Activated CD8-positive, alpha-beta memory T cell treated with anti-CD3 and anti-CD28 coated beads for 24 hours (primary cell): ENCODE measurements at places on chromosomes 11 and 22.
A peak's percentile ranks its signal among the peaks of the same experiment; 100 is the strongest.

DNA sequence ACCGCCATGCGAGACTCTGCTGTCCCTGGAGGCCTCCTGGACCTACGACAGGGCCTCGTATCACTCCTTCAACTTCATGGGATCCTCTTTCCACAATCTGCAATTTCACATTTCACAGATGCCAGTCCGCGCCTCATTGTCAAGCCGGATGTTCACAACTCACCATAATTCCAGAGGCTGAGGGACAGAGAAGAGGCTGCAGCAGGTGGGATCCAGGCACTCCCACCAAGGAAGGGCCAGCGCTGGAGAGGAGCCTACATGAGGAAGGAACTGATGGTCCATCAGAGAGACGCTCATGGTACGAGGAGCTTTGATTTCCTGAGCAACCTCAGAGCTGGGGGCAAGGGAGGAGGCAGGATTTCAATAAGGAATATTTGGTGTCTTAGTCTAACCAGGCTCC, 495.0 kb downstream of the BRD1 start:
- DNase-seq, result no peak

DNA sequence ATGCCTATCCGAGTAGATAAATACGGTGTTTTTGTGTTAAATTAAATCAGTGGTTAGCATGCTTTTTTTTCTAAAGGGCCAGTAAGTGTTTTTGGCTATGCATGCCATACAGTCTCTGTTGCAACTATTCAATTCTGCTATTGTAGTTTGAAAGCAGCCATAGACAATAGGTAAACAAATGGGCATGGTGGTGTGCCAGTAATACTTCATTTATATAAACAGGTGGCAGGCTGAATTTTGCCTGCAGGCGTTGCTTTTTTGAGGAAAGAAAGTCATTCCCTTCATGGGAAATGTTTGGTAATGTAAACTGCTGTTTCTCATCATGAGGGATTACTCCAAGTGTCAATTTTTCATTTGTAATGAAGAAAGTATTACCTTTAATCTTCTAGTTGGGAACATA, 106.5 kb downstream of the TMEM135 start:
- no peak for DNase-seq

DNA sequence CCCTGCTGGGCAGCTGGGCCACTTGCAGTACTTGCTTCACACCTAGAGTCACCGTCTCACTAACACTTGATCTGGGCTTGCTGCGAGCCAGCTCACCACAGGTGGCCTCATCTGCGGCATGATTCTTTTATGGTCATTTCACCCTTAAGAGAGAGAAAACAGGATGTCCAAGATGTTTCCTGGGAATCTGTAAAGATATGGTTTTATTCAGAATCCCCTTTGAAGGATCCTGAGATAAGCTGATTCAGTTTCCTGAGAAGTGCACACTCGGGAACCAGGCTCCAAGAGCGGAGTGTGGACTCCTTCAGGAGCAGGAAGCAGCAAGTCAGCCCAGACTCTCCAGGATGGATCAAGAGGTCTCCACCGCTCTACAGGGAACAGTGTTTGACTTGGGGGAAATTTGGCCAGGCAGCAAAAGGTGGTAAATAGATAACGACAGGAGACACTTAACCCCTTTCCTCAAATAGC, 21.8 kb upstream of the TP53AIP1 start:
- no peak for DNase-seq

DNA sequence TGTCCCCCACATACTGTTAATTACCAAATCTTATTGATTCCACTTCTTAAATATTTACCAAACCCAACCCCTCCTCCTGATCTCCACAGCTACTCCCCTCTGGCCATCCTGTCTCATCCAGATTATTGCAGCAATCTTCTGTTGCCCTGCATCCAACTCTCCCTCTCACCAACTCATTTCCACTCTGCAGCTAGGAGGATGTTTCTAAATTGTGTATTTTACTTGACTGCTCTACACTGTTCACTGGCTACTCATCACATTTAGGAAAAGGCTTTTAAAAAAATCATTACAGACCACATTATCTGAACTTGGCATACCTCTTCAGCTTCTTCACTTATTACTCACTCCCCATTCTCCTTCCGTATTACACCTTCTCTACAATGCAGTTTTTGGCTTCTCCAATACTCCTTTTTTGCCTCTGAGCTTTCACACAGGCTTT, 117.9 kb downstream of the ATG16L2 start:
- no peak for DNase-seq

GRCh38 chr11:72833811-72834493, 19.7 kb downstream of the ATG16L2 start:
- DNase-seq, result peak; percentile 56

DNA sequence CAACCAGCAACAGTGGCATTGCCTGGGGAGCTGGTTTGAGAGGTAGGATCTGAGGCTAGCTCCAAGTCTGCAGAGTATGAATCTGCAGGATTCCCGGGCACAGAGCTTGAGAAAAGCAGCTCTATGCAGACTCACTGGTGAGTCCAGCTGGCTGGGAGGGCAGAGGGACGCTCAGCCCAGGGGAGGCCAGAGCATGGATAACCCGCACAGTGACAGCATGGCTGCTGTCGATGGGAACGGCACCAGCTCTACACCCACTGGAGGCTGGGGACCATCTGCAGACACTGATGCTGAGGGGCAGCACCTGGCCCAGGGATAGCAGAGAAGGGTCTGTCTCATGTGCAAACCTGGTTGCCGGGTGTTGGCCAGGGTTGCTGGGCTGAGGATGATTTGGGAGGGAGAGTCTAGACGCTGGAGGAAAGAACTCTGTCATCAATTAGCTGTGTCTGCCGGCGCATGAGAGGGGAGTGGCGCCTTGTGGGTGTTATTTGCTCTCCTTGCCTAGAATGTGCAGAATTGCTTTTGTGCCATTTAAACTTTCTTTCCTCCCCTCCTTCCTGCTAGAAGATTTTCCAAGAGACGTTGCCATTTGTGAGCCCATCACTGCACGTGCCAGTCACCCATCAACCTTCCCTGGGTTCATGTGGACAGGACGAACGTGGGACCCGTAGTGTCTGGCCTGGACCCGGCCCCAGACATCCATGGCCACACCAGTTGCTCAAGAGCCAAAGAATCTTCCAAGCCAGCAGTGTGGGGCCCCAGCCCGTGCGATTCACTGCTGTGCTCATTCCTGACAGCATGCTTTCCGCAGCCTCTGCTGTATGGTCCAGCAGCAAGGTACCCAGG, 19.1 kb upstream of the LINC01488 start:
- no peak for DNase-seq

DNA sequence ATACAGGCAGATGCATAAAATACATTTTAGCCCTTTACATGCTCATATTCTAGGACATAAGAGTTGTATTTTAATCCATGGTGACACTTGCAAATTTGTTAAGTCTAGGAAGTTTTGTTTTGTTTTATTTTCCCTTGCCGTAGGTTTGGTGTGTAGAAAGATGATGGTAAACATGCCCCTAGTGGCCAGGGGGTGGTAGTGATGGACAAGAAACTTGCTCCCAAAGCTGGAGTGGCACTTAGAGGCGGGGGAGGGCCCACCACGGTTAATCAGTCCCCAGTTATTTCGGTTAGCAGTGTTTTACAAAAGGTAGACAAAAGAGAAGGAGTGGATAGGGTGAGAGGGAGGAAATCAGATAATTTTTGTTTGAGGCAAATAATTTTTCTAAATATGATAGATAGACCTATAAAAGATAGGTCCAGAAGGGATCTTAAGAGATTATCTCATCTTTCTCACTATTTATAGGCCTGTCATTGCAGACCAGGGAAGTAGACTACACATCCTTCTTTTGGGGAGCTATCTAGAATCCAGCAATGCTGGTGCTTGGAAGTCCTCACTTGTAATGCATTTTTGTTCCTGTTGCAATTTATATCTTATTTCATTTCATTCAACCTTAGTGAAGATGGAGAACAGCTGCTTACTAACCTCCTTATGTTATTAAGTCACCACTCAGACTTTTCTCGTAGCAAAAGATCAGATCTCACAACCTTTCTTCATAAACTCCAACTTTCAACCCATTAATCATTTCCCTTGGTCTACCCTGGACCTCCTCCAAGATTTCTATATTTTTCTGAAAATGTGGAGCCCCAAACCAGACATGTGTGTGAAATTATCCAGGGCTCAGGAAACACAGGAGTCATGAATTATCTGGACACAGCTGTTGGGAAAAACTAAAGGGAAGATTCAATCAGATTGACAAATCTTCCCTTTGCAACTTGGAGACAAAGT, 5.9 kb upstream of the BDNF start:
- DNase-seq, result no peak

DNA sequence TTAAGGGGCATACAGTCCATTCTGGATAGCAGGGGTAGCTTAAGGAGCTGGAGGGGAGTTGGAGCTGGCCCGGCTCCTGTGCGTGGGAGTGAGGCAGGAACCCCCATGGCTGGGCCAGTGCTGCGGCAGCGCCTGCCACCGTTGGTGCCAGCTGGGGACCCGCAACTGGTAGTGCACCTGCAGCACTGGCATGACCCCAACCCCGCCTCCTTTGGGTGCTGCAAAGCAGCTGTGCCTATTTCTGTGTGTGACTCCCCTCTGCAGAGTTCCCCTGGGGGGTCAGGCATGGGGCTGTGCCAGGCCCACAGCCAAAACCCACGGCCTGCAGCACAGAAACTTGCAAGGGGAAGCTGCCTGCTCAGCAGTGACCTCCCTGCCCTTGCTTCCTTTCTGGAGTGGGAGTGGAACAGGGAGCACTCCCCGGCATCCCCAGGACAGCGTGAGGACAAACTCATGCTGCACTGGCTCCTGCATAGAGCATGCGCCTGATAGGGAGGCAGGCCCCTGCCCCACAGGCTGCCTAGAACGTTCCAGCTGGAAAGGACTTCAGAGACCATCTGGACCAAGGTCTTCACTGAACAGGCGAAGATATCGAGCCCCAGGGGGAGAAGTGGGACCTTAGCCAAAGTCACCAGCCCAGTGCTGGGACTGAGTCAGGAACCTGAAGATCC, 26.2 kb upstream of the RAB1B start:
- no peak for DNase-seq

- DNase-seq, result no peak
These were observed at the start of gene ACCSL for GRCh38 chr11:44047931-44048431. Gene ACCSL (plus strand): TSS chr11:44047981. CDS start chr11:44048037, 56 bp downstream.

DNA sequence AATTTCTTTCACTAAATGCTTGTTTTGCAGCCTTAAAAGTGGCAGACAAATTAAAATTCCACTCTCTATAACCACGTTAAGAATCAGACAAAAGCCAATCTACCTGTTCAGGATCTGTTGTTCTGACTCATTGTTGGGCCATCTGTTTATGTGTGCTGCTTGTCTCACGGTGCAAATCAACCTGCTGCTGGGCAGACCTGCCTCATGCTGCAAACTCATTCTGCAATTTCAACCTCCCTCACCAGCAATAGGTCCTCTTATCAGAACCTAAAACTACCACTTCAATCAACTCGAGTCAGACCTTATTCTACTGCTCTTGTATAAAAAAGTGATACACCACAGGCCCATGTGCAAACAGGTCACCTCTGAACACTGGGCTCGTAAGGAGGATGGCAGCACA, 75.1 kb downstream of the LARGE2 start:
- no peak for DNase-seq

DNA sequence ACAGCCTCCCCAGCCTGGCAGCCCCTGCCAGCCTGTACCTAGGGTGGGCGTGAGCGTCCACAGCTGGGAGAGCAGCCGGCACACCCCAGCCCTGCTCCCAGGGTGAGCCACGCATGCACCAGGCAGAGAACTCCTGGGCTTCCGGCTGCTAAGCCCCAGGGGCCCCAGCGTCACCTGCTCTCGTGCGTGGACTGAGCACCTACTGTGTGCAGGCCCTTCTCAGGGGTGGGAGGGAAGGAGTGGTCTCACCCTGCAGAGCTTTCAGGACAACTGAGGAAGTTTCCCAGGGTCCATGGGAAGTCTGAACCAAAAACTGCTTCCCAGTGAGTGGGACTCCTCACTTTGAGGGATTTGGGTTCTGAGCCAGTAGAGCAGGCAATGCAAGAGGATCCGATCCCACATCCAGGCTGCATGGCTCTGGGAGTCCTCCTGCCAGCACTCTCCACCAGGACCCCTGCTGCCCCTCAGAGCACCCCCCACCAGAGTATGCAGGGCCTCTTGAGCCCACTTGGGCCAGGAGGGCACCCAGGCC, 47.1 kb upstream of the PRODH start:
- DNase-seq, result no peak

DNA sequence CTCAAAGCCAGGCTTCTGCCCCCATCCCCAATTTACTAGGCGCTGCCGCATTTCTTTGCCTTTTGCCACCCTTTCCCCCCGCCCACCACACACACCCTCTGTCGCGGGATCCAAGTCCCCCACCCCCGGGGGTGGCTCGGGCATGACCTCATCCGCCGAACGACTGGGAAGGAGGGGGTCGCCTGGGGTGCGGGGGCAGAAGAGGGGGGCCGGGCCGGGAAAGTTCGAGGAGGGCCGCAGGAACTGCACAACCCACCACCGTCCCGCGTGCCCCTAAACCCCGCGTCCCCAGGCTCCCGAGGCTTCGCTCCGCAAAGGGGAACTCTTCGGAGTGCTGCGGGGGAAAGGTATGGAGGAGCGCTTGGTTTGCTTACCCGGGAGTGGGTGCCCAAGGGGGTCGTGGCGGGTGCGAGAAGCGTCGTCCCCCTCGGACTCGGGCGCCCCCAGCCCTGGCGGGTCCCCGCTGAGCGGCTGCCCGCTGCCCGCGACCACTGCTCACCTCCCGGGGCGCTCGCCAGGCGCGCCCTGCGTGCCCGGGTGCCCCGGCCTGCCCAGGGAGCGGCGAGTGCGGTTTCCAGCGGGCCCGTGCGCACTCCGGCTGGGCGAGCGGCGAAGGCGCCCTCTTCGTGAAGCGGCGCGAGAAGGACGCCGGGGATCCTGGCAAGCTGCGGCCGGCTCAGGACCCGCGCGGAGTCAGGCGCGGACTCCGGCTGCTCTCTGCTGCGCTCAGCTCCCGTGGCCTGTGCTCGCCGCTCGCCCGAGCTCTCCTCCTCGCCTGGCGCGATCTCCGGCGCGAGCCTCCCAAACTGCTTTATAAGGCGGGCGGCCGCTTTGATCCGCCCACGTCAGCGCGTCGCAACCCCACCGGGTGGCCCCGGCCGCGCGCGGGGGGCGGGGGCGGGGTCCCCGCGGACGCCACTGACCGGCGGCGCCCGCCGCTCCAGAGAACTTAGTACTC, 4.0 kb upstream of the WNT11 start:
- peak; percentile 71 for DNase-seq

- DNase-seq, result no peak
These were observed 10.1 kb downstream of the ZBTB44 start for GRCh38 chr11:130304651-130305050.

- peak; percentile 43 for DNase-seq
These were observed 10.6 kb downstream of the FLI1 start for GRCh38 chr11:128704517-128704916.

DNA sequence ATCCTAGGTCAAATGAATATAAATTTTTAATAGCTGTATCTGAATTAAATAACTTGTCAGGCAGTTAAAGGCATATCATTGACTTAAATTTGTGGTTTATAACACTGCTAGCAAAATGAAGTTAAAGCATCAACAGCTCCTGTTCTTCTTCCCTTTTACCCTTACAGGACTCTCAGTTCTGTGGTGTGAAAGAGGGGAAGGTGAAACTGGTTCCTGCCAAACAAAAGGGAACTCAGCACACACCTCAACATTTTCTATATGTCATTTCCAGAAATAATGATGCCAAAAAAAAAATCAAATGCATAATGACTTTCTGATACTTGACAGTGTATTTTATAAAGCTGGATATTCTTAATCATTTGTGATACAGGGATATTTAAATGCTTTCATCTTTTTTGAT, 21.2 kb downstream of the ARL14EP start:
- DNase-seq, result no peak
